Activated T-helper 17 cell treated with anti-CD3 and anti-CD28 coated beads, Interleukin-2, amount 50 U/mL, for 72 hours (primary cell): ENCODE measurements at places on chromosomes 1 and 21. TPM values are rescaled to one million over a fixed set of nuclear protein-coding genes. Genes with fewer than 3 reads are reported as not detected.

GRCh38 chr1:156816561-156817328 lies at the start of gene SH2D2A:
Gene SH2D2A (minus strand): TSS chr1:156816848. CDS start chr1:156816708, 140 bp downstream.
- ATAC-seq: peak; percentile 89

DNA sequence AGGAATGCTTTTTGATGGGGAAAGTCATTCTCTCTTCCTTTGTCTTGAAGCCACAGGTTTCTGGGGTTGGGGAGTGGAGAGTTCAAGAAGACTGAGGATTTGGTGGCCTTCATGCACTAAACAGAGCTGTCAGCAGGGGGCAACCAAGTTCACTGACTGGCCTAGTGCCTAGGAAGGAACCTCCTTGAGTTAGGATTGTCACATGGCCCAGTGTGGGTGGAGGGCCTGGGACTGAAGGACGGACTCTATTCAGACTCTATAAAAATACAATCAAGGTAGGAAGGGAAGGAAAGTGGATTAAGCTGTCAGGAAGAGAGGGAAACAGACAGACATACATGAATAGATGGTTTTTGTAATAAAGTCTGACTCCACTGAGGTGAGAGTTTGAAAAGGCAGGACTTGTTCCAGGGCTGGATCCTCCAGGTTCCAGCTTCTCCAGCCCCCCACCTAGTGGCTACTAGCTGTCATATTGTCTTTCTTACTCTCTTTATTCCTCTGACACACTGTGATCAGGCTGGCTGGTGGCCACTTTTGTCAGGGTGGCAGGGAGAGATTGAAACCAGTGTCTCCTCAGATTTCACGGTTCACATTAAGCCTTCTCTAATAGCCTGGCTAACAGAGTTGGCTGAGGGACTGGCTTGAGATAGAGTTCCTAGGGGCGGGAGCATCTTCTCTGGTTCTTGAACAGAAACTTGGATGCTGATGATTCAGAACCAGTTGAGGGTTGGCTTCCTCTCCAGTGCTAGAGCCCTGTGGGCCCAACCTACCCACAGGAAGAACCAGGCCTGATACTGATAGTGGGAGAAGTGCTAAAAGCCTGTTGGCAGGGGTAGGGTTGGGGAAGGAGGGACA lies 4.1 kb upstream of the SH3BGRL3 start:
- peak; percentile 82 for ATAC-seq

- no peak for ATAC-seq
Observed at GRCh38 chr1:36653850-36654249, 171.1 kb upstream of the CSF3R start.

- ATAC-seq: no peak
Observed at GRCh38 chr1:208137193-208137592, 107.0 kb downstream of the PLXNA2 start.

DNA sequence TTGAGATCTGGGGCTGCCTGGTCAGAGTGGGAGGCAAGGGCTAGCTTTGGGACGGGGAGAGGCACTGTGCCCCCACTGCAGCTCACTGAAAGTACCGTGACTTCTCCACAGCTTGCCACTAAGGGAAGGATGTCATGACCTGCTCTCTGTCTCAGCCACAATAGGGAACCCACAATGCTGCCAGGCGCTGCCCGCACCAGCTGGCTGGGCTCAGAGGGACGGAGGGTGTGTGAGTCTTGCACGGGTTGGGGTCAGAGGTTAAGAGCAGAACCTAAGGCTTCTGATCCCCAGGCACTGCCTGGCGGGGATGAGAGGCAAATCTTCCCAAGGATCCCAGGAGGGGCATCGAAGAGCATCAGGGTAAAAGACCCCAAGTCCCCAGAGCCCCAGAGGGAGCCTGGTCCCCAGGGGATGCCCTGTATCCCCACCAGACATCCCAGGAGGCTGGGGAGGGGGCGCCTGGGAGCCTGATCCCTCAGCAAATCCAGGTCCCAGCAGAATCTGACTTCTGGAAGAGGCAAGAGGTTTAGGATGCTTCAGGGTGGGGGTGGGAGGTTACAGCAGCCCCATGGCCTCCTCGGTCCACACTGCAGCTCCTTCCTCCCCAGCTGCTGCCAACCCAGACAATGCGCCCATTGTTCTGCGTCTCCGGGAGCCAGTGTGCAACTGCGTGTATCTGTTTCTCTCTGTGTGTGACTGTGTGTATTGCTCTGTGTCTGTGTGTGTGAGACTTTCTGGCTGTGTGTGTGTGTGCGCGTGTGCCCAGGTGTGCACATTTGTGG lies 2.0 kb upstream of the MARCKSL1 start:
- ATAC-seq: peak; percentile 46

DNA sequence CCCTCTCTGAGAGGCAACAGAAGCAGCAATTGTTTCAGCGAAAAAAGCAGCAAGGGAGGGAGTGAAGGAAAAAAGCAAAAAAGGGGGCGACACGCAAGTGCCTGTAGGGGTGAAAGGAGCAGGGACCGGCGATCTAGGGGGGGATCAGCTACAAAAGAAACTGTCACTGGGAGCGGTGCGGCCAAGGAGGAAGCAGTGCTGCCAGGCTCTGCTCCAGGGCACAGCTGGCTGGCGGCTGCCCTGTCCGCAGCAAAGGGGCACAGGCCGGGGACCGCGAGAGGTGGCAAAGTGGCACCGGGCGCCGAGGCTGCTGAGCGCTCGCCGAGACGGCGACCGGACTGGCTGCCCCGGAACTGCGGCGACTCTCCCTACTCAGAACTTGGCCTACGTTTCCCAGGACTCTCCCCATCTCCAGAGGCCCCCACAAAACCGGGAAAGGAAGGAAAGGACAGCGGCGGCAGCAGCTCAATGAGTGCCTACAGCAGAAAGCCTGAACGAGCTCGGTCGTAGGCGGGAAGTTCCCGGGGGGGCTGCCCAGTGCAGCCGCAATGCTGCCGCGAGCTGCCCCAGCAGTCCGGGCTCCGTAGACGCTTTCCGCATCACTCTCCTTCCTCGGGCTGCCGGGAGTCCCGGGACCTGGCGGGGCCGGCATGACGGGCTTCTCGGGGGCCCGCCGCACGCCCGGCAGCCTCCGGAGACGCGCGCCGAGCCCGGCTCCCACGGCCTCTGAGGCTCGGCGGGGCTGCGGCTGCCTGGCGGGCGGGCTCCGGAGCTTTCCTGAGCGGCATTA lies 1.0 kb upstream of the CDKN2C start:
- ATAC-seq: peak; percentile 37

DNA sequence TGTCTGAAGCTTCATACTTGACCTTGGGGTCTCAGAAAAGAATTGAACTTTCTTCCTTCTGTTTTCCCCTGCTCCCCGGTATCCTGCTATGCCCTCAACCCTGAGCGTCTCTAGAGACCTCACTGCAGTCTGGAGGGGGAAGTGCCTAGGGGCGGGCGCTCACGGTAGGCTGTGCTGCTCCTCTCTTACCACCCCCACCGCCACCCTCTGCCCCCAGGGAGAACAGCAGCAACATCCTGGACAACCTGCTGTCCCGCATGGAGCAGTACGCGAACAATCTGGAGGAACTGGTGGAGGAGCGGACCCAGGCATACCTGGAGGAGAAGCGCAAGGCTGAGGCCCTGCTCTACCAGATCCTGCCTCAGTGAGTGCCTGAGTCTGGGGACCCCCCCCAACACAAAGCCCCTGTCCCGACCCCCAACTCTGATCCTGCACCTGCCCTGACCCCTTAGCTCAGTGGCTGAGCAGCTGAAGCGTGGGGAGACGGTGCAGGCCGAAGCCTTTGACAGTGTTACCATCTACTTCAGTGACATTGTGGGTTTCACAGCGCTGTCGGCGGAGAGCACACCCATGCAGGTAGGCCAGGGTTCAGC lies 10.3 kb downstream of the NPR1 start:
- no peak for ATAC-seq

- ATAC-seq: peak; percentile 28
Observed at GRCh38 chr1:199302554-199302953, 663.7 kb downstream of the PTPRC start.

- no peak for ATAC-seq
Observed at GRCh38 chr1:31058012-31058411, 7.5 kb downstream of the PUM1 start.

DNA sequence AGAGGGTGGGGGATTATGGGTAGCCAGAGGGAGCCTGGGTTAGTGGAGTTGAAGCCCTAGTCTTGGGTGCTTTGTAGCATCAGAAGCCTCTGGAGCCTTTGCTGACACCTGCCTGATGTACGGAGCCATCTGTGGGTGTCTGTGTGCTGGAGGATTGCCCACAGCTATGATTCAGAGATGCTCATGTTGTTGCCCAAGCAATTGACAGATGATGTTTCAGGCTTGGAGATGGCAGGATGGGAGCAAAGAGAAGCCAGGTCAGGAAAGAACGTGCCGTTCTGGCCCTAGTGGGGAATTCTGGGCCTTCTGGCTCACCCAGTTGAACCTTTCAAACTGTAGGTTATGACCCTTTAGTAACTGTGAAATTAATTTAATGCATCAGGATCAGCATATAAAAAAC lies 27.6 kb downstream of the COQ8A start:
- peak; percentile 52 for ATAC-seq

DNA sequence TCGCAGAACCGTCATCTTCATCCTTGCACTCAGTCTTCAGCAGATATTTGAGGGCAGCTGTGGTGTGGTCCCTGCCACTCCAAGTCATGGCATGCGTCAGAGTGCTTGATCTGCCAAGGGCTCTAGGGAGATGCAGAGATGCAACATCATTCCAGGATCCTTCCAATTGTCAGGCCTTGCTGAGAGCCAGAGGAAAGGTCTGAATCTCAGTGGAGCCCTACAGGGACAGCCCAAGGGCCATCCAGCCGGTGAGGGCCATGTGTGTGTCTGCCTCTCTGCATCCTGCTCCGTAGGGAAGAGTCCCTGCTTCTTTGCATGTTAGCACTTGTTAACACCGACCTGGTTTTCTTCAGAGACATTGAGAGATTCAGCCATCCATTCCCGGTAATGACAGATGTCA lies 17.6 kb downstream of the MAPKAPK2 start:
- ATAC-seq: no peak

DNA sequence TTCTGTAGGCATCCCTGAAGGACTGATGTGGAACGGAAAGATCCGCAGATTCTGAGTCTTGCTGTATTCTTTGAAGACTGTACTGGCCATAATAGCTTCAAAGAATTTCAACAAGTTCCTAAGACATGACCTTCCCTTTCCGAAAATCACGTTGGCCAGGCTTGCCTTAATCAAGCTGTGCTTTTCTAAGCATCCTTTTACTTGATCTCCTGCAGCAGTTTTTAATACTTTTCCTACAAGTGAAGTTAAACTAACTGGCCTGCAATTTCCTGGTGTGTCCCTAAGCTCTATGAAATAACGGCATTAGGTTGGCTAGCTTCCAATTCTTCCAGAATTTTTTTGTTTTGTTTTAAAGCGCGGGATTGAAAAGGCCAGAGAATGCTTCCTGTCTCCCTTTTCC lies 40.3 kb downstream of the SPAG17 start:
- ATAC-seq: no peak

DNA sequence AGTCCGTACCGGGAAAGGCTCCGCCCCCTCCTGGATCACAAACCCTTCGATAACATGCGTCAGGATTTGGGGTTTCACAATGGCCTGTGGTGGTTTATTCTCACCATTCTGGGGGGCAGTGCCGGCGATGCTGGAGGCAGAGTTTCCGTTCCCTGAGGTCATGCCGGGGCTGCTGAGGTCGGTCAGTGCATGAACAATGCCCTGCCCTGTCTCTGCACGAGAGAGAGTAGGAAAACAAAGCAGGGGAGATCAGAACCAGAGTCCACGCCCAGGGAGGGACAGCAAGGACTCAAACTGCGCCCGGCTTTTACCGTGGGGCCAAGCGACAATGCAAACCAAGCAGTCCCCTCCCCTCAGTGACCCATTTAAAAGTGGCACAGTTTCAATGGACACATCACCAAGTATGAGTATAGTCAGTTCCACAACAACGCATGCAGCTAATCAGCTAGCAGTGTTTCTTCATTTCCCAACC lies 13.2 kb upstream of the A3GALT2 start:
- no peak for ATAC-seq

GRCh38 chr1:43061757-43062156 lies 103.1 kb upstream of the SLC2A1 start:
- no peak for ATAC-seq

- no peak for ATAC-seq
Observed at GRCh38 chr1:222759451-222760035, 22.5 kb downstream of the FAM177B start.

- no peak for ATAC-seq
Observed at GRCh38 chr1:207748737-207749528, 2.9 kb upstream of the CD46 start.

DNA sequence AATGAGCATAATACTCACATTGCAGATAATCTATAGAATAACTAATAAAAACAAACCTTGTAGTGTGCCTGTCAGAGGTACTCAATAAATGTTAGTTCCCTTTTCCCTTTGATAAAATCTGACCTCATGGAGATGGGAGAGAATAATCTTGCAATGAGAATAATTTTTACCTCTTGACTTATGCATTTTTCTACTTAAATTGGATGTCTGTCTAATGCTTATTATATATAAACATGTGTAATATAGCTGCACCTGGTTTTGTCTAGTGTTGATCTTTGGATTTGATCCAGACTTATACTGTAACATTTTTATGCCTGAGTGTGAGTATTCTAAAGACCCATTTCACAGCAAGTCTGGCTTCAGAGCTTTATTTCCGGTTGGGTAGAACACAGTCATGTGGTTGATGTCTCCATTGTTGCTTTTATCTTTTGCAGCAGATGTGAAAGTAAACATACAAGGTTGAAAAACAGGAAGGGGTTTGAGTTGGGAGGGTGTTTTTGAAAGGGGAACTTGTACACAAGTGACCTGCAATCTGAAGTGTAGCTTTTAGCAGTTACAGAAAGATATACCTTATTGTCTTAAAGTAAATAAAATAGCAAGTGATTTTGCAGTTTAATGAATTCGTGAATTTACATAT lies 12.4 kb downstream of the EPB41 start:
- peak; percentile 90 for ATAC-seq

GRCh38 chr1:210347112-210347511 lies 18.4 kb downstream of the HHAT start:
- ATAC-seq: peak; percentile 75

DNA sequence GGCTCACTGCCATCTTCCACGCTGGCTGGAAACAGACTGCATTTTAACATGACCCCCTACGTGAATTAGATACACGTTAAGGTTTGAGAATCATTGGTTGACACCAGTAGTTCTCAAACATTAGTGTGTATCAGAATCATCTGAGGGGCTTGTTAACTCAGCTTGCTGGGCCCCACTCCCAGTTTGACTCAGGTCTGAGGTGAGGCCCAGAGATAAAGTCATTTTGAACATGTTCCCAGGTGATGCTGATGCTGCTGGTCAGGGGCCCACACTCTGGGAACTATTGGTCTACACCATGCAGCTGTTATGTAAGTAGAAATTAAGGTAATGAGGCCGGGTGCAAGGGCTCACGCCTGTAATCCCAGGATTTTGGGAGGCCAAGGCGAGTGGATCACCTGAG lies 1.3 kb downstream of the LSM10 start:
- no peak for ATAC-seq

GRCh38 chr1:9235096-9235459 lies 504 bp downstream of the H6PD start:
- no peak for ATAC-seq

GRCh38 chr1:95754412-95754811 lies 520.4 kb downstream of the RWDD3 start:
- ATAC-seq: no peak

PSMB2 gene
- total RNA-seq: 102 TPM

LCE6A gene
- total RNA-seq: not detected

RIPK4 gene
- total RNA-seq: 1.1 TPM

ATG4C gene
- 16.0 TPM for total RNA-seq

DMAP1 gene
- 41.4 TPM for total RNA-seq

ARHGEF16 gene
- total RNA-seq: not detected

KPRP gene
- total RNA-seq: not detected

OR6N1 gene
- not detected for total RNA-seq
